Calu3 (cell line): ENCODE measurements at places on chromosomes 1 and 21. TPM values are rescaled to one million over a fixed set of nuclear protein-coding genes. Genes with fewer than 3 reads are reported as not detected.
A peak's percentile ranks its signal among the peaks of the same experiment; 100 is the strongest.

The CTSK gene
- 5.5 and 5.9 TPM in 2 replicates for total RNA-seq

The SDC3 gene
- 15.0 and 20.5 TPM in 2 replicates for total RNA-seq

The KCNQ4 gene
- 0.92 and 1.4 TPM in 2 replicates for total RNA-seq

The NDUFV3 gene
- 29.8 and 31.1 TPM in 2 replicates for total RNA-seq

The HCN3 gene
- 11.8 and 19.6 TPM in 2 replicates for total RNA-seq

The GPR137B gene
- 9.5 and 11.4 TPM in 2 replicates for total RNA-seq

The LPAR3 gene
- 13.2 and 14.0 TPM in 2 replicates for total RNA-seq

- DNase-seq = no peak
These were observed 14.9 kb downstream of the CXADR start for GRCh38 chr21:17527711-17528110.

GRCh38 chr1:36446746-36447145, 3.5 kb downstream of the OSCP1 start:
- no peak for DNase-seq

GRCh38 chr1:57262472-57262871, 161.4 kb downstream of the DAB1 start:
- no peak for DNase-seq

- DNase-seq = no peak
These were observed 46.5 kb downstream of the PSMG1 start for GRCh38 chr21:39136711-39137110.

- peak; percentile 47 for DNase-seq
These were observed 43.7 kb upstream of the NFASC start for GRCh38 chr1:204826970-204827369.

- DNase-seq = no peak
These were observed 53.9 kb downstream of the PHC2 start for GRCh38 chr1:33377013-33377412.

DNA sequence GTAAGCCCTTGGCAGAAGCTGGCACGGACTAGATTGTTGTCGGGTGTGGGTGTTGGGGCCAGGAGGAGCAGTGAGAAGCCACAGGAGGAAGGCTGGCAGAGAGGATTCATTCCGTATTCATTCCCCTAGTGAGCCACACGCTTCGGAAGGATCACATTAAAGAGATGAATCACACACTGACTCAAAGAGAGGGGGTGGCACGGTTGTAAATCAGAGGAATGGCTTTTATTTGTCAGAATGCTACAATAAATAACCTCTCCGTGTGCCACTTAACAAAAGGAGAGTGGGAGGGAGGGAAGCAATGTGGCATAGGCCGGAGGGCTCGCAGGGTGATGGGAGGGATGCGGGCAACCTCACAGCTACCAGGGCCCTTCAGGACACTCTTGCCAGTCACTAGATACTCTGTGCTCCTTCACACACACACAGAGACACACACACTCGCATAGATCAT, 135.5 kb downstream of the HIVEP3 start:
- DNase-seq = no peak

GRCh38 chr1:167499106-167499505, 19.2 kb downstream of the CD247 start:
- DNase-seq = no peak

DNA sequence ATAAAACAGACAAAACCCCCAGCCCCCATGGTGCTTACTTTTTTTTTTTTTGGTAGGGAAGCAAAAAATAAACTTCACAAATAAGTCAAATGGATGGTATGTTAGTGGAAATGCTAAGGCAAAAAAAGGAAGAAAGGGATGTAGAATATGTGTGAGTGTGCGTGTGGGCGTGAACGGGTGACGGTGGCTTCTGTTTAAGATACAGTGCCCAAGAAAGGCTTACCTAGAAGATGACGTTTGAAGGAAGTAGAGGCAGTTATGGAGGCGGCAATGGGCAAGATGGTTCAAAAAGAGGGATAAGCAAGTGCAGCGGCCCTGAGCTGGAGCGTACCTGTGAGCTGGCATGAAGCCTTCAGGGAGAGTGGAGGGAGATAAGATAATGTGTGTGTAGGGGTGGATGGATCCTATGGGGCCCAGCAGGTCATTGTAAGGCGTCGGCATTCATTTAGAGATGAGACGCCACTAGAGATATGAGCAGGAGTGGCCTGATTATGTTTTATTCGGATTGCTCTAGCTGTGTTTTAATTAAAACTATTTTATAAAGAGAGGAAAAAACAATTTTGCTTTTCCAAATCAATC, 19.9 kb downstream of the LEPR start:
- no peak for DNase-seq

- DNase-seq = no peak
These were observed 37.0 kb downstream of the S100A6 start for GRCh38 chr1:153498746-153499145.

DNA sequence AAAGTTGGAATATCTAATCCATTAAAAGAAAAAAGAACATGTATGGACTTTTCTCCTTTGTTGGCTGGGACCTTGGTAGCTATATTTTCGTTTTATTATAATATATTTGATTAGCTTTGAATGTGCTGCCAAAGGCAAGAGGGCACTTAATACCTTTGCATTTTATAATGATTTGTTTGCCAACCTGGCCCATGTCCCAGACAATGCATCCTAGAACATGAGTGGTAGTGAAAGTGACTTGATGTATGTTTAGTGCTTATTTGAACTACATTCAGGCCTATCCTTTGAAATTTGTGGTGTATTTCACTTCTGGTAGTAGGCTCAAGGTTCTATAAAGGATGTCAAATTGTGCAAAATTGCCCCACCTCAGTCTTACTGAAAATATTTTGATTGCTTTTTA, 25.9 kb downstream of the CACHD1 start:
- DNase-seq = no peak

- no peak for DNase-seq
These were observed 111.0 kb upstream of the NFIA start for GRCh38 chr1:60971330-60971729.
